Cortex of kidney (tissue), 1 donor: ENCODE measurements at places on chromosomes 5 and 9.

DNA sequence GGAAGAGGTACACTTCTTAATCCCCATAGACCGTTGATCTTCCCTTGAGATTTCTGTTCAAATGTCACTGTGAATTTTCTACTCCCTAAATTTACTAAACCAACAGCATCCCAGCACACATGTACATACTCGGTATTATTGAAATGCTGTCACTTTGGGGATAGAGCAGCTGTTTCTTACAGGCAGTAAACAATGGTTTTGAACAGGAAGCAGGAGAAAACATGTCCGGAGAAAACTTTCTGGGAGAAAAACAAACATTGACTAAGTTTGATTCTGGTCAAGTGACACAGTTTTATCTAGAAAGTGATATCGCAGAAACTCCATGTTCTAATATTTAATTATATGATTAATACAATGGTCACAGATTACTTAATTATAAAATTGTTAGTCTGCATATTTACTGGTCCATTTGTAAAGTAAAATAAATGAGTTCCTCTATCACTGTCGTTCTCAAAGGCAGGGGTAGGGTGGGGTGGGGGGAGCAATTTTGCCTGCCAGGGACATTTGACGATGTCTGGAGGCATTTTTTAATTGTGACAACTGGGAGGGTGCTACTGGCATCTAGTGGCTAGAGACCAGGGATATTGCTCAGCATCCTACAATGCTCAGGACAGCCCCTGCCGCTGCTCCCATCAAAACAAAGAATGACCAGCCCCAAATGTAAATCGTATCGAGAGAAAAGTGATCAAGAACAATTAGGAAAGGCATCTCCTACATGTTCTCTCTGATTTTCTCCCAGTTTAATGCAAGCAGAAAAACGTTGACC is 12.2 kb downstream of the TAS2R1 start:
- no peak for DNase-seq

DNA sequence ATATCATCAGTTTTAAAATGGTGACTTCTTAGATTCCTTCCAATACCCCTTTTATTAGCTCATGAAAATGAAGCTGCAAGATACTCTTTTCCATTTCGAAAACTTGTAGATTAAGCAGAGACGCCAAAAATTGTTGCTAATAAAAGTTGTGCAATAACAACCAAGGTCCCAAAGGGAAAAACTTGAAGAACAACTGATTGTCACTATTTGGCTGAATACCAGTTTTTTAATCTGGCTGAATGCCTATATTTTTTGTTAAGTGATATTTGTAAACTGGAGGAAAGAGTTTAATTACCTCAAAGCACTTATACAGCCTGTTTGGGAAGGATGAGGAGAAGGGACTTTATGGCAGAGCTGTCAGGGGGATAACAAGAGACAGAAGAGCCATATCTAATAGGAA is 14.6 kb downstream of the C5orf58 start:
- DNase-seq, result no peak

- no peak for DNase-seq
Measured at GRCh38 chr9:107404161-107404560, 85.4 kb downstream of the KLF4 start.

GRCh38 chr9:124222918-124223720 is 34.6 kb upstream of the NEK6 start:
- no peak for DNase-seq

DNA sequence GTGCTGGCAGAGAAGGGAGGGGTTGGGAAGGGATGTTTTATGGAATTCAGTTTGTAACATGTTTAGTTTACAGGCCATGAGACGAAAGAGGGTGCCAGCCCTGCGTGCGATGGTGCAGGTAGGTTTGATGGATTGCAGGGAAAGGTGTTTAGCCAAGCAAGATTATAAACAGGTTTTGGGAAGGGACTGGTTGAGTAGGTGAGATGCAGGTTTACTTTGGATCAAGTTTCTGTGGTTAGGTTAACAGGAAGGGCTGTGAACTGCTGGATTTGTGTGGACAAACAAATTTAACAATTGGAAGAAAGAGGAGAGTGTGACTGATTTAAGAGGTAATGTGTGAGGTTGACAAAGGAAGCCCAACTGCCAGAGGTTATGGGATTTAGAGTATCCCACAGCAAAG is 32.6 kb upstream of the GPX3 start:
- no peak for DNase-seq

DNA sequence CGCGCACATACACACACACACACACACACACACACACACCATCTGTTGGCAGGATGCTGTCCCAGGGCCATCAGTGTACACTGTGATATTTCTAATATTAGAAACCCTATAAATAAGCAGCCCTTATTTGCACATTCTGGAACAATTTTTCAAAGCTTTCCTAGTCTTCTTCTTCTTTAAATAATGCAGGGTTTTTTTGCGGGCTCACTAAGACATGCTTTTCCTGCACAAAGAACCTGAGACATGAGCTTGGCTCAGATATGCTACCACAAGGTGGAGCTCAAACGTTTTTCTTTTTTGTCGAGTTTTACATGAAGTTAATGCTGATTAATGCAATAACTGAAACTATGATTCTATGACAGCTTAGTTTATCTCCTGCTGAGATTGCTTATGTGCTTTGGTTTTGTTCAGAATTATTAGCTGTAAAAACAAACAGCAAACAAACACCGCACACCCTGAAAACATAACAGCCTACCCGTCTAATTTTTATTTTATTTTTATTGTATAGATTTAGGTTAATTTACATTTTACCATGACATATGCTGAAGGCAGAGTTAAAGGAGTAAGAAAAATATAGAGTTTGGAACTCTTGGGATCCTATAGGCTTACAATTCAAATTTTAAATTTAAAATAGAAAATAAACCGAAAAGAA is 95.8 kb downstream of the ALDH1A1 start:
- no peak for DNase-seq

DNA sequence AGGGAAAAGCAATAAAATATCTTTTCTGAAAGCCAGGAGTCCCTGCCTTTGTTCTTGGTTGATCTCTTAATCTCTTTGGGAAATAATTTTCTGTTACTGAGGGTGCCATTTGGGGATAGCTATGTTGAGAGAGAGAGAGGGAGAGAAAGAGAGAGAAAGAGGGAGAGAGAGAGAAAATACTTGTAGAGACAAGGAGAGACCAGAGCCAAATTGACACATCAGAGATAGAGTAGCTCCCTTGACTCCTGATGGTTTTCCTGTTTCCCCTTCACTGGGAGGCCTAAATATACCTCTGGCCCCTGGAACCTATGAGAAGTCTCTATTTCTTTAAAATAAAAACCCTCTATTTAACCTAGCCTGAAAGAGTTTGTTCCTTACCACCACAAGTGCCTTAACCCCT is 14.9 kb downstream of the CMYA5 start:
- DNase-seq, result no peak

DNA sequence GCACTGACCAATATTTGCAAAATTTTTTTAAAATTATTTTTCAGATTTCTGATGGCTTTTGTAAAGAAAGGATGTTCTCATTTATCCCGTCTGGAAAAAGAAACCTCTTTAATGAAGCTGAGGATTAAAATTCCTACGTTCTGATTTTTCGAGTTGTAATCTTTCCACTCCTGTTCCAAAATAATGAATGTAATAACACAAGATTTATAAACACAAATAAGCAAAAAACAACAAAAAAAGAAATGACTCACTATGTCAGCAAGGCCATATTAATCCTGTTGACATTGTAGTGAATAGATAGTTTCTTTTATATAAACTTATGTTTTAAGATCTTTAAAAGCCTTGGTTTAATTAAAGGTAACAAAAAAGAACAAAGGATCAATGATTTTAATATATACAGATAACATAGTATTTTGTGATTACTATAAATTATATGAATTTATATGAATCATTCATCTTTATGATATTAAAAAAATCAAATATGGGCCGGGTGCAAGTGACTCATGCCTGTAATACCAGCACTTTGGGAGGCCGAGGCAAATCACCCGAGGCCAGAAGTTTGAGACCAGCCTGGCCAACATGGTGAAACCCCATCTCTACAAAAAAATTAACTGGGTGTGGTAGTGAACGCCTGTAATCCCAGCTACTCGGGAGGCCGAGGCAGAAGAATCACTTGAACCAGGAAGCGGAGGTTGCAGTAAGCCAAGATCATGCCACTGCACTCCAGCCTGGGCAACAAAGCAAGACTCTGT is 336.6 kb upstream of the DAB2 start:
- no peak for DNase-seq

DNA sequence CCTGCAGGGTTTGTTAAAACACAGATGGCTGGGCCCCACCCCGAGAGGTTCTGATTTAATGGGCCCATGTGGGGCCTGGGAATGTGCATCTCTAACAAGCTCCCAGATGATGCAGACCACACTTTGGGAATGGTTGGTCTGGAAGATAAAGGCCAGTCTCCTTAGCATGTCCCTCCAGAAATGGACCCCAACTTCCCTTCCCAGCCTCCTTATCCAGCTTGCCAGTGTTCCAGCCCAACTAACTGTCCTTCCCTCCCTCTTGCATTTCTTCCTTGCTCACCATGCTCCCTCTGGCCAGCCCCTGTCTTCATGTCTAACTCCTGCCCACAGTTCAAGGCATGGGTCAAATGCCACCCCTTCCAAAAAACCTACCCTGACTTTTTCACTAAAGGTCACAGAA is 196.1 kb upstream of the TBC1D2 start:
- no peak for DNase-seq

DNA sequence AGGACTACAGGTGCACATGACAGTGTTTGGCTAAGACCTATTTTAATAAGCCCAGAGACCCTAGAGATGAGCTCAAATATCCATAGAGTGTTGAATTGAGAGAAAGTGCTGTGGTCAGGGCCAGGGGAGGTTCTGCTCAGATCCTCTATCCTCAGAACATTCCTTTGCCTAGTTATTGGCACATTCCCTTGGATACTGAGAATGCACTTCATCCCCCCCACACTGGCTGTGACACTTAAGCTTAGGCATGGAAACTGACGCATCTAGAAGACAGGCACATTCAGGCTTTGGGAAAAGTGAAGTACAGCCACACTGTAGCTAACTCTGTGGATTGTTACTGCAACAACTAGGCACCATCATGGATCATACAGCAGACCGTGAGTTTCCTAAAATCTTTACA is 27.1 kb upstream of the RASGRF2 start:
- no peak for DNase-seq

DNA sequence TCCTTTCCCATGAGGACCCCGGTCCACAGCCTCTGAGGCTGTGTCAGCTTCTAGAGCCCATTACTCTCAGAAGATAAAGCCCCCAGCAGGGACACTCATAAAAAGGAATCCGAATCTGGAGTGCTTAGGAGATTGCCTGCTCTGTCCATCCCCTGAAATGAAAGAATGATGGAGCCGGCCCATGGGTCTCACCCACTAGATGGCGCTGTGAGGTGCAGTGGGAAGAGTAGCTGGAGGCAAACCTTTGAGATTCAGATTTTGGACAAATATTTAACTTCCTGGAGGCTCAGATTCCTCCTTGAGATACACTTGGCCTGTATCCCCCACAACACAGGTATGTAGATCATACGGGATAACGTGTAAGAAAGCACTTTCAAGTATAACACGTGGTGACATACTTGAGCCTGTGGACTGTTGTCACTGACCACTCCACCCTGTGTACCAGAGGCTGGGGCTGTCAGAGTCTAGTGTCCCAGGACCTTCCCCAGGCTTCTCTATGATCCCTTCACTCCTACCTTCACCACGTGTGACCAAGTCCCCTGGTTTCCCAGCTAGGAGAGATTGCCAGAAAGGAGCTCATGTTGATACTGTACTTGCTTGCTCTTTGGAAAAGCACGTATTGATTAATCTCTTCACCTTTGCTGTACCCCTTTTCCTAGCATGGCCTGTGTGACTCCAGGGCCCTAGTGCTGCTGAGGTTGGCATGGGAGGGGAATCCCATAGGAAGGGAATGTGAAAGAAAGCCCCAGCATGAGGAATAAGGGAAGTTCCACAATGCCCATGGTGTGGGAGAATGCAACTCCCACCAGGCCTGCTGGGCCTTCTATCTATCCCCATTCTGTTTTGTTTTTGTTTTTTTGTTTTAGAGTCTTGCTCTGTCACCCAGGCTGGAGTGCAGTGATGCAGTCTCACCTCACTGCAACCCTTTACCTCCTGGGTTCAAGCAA is 32.1 kb downstream of the TRMO start:
- no peak for DNase-seq

- no peak for DNase-seq
Measured at GRCh38 chr9:17622141-17622540, 43.3 kb downstream of the SH3GL2 start.

- DNase-seq, result no peak
Measured at GRCh38 chr9:14344941-14345353, 31.0 kb upstream of the NFIB start.

DNA sequence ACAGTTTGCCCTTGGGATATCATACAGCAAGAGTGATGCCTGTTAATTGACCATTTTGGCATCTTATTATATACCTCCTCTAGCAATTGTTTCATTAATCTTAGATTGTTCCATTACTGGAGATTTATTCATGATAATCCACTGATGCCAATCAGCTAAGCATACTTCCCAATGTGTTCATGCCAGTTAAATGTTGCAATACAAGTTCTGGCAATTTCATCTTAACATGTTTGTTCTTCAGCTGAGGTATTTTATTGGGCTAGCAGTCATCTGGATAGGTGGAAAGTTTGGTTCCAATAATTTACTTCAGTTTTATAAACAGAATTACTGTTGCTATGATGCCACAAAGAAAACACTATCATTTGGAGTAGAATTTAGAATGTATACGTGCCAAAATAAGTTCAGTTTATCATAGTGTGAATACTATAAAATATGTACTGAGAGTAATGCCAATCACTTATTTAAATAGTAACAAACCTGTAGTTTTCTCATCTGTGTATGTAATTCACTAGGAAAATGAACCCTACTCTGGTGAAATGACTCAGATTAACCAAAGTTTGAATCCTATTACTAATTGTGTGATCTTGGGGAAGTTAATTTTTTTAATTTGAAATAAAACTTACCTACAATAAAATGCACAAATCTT is 27.9 kb upstream of the IL31RA start:
- no peak for DNase-seq

DNA sequence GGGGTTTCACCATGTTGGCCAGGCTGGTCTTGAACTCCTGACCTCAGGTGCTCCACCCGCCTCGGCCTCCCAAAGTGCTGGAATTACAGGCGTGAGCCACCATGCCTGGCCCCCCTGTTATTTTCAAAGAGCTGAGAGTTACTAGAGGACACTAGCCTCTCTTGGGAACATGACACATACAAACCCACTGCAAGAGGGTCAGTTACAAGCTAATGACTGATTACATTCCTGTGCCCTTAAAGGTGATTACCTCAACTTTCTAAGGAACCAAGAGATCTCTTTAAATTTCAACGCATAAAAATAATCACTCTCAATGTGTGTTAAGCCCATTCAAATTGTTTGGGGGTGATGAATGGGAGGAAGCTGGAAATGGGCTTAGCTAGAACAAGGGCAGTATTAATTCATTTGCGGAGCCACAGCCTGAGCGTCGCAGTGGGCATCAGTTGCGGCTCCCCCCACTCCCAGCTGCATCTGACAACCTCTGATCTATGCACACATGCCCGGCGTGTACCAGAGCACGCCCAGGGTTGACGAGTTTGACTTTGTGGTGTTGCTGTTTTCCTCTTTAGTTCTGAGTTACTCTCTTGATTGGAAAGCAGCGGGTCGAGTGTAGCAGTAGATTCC is 146.9 kb downstream of the GOLPH3 start:
- DNase-seq, result no peak

GRCh38 chr9:13266167-13266566 is 13.3 kb downstream of the MPDZ start:
- DNase-seq, result no peak
